ENCODE measurements at places on chromosomes 7 and 10.
A peak's percentile ranks its signal among the peaks of the same experiment; 100 is the strongest.

GRCh38 chr10:90199093-90199492 lies 497.7 kb downstream of the KIF20B start:
- DNase-seq = no peak

DNA sequence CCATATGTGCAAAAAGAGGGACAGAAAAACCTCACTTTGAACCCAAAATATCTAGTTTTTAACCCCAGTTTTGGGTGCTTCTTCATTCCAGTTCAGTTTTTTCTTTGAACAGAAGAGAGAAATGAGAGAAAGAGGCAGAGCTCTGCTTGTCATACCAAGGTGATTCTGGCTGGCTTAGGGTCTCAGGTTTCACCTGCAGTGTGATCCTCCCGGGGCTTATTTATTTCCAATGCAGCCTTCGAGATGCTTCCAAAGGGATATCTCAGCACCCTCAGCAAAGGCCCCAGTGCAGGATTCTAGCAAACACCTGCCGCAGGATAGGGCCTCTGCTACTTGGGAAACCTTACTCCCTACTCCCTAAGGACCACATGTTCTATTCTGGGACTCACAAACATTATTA lies 131.3 kb downstream of the WDR11 start:
- no peak for DNase-seq

GRCh38 chr7:3265388-3265787 lies 35.7 kb upstream of the SDK1 start:
- DNase-seq = no peak

DNA sequence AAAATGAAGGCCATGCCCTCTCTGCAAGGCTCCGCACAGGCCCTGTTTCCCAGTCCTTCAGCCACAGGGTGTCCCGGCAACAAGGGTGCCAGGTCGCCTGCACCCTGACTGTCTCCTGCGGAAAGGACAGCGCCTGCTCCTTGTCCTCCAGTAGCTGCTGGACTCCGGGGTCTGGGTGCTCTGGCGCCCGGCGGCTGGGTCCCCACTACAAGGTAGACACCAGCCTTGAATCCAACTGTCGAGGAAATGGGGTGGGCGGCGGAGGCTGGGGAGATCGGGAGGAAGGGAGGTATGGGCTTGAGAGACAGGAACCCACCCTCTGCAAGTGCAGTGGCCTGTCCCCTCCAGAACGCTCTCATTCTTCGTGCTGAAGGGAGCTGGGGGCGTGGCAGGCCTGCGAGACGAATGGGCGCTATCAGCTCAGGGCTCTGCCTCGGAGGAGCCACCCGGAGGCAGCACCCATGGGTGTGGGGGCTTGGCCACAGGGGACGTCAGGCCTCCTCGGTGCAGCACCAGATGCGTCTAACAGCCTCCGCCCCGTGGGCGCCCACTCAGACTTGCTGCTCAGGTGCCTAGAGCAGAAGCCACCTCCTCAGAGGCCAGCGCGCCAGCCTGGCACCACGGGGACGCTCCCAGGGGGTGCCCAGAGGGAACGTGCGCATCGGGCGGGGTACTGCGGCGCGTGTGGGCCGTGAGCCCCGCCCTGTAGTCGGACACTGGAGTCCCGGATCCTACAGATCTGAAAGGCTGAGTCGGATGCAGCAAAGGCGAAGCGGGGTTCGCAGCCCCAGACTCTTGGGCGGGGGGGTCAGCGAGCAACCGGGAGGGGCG lies 15.6 kb downstream of the ADAM8 start:
- peak; percentile 80 for DNase-seq

- DNase-seq = peak; percentile 87
These were observed 149.2 kb downstream of the PRKAG2 start for GRCh38 chr7:151727579-151728285.

DNA sequence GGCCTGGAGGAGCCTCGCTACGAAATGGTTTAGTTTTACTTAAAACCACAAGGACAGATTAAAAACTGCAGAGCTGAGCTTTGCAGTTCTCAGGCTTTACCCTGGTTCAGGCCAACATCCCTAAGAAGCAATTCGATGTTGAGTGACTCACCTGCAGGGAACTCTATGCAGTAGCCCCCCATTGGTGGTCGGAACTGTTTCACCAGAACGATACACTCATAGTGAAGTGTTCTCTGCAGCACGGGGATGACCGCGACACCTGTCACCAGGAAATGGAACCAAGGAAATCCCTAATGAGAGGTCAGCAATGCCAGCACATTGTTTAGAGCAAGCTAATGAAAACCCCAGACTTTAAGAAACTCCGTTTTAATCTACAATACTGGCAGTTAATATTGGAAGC lies 18.0 kb downstream of the NUDT5 start:
- no peak for DNase-seq

DNA sequence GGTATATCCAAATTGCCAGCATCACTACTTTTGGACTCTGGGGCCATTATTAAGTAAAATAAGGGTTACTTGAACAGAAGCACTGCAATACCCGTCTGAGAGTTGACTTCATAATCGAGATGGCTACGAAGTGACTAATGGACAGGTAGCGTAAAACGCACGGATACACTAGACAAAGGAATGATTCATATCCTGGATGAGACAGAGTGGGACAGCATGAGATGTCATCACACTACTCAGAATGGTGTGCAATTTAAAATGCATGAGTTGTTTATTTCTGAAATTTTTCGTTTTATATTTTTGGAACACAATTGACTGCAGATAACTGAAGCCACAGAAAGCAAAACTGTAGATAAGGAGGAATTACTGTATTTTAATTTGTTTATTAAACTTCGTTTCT lies 421.5 kb upstream of the LRGUK start:
- DNase-seq = no peak

- peak; percentile 47 for DNase-seq
These were observed 9.8 kb upstream of the SAMD8 start for GRCh38 chr10:75101416-75102251.

Measured in sciatic nerve (tissue), 2 donors.